ENCODE measurements at places on chromosomes 12 and 14. TPM values are rescaled to one million over a fixed set of nuclear protein-coding genes. Genes with fewer than 3 reads are reported as not detected.

GRCh38 chr14:73240816-73241480, 3.6 kb downstream of the PAPLN start:
- DNase-seq = no peak

DNA sequence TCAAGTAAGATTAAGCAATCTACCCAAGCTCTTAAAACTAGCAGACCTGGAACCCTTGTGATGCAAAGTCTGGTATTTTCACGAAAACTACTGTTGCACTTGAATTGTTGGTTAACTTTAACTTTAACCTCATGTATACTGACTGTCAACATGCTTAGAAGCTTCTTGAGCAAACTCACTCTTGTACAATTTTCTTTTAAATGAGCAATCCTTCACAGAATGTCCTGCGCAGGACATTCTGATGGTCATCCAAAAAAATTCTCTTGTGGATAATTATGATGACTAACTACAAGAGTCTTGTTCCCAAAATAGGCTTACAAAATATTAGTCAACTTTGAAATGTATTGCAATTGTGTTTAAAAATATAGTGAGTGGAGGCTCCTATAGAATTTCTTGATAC, 54.0 kb upstream of the PDE3A start:
- no peak for DNase-seq

GRCh38 chr12:106709068-106709511, 65.4 kb upstream of the RIC8B start:
- no peak for DNase-seq

KRT80 gene
- total RNA-seq = not detected

CALM1 gene
- 178 TPM for total RNA-seq

RAD9B gene
- not detected for total RNA-seq

GRCh38 chr12:31588976-31589375, 2.0 kb downstream of the DENND5B start:
- no peak for DNase-seq

DNA sequence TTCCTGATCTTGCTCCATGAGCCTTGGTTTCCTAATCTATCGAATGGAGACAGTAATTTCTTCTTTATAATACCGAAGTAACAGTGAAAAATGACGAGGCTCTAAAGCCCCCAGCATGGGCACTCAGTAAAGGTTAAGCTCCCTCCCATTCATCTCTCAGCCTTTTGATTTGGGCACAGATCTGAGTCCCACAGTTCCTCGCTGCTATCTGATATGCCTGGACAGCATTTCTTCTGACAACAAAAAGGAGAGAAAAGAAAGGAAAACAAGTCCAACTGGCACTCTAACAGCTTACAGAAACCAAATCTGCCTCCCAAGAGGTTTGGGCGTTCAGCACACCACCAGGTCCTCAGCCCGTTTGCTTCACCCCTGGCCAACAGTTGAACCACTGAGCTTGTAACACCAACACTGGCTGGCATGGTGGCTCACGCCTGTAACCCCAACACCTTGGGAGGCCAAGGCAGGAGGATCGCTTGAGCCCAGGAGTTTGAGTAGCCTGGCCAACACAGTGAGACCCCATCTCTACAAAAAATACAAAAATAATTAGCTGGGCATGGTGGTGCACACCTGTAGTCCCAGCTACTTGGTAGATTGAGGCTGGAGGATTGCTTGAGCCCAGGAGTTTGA, 19.5 kb downstream of the CCDC88C start:
- no peak for DNase-seq

- no peak for DNase-seq
These were observed 60.5 kb downstream of the APPL2 start for GRCh38 chr12:105175397-105175990.

DNA sequence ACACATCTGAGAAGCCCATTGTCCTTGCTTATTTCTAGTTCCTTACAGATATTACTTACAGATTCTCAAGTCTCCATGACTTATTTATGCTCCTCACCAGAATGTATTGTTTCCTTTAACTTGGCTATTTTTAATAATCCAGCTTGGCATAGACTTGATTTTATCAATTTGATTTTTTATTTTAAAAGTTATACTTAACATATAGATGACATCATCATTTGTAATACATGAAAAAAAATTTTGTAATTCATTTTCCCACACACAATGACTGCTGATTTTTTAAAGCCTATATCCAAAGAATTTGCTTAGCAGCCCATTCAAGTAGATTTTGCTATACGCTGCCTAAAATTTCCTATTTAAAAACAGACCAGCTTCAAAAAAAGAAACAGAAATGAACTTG, 39.8 kb downstream of the PTPRR start:
- no peak for DNase-seq

TBX3 gene
- 20.0 TPM for total RNA-seq

DNA sequence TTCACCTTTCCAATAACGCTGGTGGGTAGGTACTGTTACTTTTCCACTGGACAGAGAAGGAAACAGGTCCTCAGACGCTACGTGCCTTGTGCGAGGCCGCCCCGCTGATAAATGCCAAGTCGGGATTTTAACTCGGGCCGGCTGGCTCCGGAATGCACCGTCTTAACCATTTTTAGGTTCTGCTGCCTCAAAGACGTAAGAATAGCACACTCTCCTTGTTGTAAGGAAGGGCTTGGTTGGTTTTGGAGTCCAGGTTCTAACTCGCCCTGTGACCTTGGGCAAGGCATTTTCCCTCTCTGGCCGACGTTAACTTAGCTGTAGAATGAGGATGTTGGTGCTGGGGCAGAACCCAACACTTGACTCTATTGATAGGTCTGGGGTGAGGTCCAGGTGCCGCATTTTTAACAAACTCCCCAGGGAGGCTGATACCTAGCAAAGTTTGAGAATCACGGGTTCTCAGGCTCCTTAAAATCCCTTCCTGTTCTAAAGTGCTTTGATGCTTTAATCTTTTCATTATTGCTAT, 814 bp downstream of the ANKRD13A start:
- no peak for DNase-seq

DNA sequence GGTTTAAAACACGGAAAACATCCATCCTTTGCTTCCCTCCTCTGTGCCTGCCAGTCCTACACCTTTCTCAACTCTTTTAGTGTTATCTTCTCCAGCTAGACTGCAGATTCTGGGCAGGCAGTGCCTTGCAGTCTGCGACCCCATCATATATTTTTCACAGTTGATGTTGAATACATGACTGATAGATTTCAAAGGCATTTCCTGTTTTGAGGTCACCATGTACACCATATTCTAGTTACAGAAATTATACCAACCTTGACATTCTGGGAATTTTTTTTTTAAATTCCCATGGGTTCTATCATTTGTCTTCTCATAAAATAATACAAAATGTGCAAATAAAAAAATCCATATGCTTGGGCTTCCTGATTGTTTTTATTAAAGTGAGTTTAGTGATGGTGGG, 16.6 kb downstream of the SOCS2 start:
- no peak for DNase-seq

RPS26 gene
- total RNA-seq = 877 TPM

- DNase-seq = no peak
These were observed 41.7 kb upstream of the FRS2 start for GRCh38 chr12:69428351-69429073.

C1S gene
- 273 TPM for total RNA-seq

DNA sequence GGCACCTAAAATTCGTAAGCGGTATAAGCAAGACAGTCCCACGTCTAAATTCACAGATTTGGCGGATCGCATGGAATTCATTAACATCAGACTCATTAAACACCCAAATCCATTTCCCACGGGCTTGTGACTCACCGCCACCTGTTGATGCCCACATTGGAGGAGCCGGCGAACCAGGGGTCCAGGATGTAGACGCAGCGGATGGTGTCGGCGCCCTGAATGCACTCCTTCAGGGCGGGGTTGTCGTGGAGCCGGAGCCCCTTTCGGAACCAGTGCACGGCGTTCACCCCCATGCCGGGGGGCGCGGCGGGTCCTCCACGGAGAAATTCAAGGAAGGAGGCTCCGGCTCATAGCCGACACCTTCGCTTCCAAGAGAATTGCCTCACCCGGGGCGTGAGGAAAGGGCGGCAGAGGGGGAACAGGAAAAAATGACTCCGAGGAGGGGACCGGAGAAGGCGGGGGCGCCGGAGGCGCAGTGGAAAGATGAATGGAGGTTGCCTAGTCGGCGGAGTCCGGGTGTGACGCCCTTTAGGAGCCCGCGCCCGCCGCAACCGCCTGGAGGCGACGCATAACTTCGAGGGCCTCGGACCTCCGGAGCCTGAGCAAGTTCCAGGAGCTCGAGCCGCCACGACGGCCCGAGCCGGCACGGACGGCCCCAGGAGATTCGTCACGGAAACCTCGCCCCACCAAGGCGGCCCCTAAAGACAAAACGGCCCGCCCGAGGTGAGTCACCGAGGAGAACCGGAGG, 506 bp downstream of the CRY1 start:
- DNase-seq = peak; percentile 81

GRCh38 chr12:93173178-93173957, 204.4 kb upstream of the NUDT4 start:
- DNase-seq = no peak

GRCh38 chr12:14880890-14881453, 4.7 kb downstream of the MGP start:
- no peak for DNase-seq

OR6C3 gene
- total RNA-seq = not detected

TPH2 gene
- not detected for total RNA-seq

C3AR1 gene
- 2.0 TPM for total RNA-seq

PDE3A gene
- total RNA-seq = 33.7 TPM

GRCh38 chr12:93671044-93671443, 6.1 kb upstream of the CRADD start:
- no peak for DNase-seq

DNA sequence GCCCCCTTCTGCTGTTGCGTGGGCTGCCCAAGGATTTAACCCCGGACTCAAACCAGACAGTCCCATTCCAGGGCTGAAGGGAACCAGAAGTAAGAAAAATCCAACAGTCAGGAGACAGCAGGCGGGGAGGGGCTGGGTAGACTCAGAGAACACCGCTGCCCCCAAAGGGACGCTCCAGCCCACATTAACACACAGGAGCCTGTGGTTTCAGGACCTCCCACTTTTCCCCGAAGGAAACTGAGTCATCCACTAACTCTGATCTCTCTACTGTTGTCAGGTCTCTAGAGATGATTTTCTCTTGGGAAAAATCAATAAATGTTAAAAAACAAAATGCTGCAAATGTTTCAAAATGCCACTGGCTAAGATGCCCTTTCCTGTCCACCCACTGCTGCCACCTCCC, 41.6 kb downstream of the FBXO21 start:
- DNase-seq = peak; percentile 19

DNA sequence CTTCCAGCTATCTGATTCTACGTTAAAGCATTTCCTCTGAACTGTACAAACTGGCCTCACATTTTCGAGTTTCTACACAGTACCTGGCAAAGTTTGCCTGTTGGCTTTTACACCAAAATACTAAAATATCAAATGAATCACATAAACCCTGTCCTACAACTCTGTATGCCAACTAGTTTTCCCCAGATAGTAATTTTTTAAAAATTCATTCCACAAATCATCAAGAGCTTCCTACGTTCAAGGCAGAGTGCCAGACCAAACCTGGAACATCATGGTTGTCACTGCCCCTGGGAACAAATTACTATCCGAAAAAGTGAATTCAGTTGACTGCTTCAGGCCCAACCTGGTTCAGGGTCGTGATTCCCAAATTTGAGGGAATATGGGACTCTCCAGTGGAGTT, 2.1 kb downstream of the TMEM30B start:
- DNase-seq = no peak

- DNase-seq = no peak
These were observed 36.0 kb upstream of the RMST start for GRCh38 chr12:97426492-97427116.

CNTN1 gene
- total RNA-seq = 0.75 TPM

DNA sequence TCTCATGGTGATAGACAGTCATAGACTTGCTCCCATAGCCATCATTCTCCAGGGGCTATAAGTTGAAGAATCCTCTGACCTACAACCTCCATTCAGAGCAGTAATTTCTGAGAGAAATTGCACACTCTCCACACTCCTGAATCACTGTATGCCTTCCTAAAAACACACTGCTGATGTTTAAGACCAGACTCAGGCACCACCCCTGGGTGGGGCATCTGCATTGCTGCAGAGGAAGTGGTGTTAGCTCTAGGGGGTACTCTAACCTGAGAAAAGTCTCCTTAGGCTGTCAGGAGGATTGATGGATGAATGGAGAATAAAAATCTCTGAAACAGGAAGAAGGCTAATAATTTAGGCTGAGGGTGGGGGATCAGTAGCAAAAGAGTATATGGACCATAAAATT, 436.1 kb downstream of the DAD1 start:
- DNase-seq = no peak

GDF11 gene
- 1.6 TPM for total RNA-seq

- DNase-seq = no peak
These were observed 32.9 kb upstream of the ADGRD1 start for GRCh38 chr12:130920723-130921381.

IL26 gene
- total RNA-seq = not detected

Measured in ascending aorta (tissue), 2 donors.